Hypothalamus (tissue), 51 donors: ENCODE measurements at places on chromosomes 4 and X.

GRCh38 chr4:40059362-40059761 is 2.7 kb downstream of the N4BP2 start:
- DNase-seq, result no peak

- DNase-seq, result no peak
Measured at GRCh38 chr4:148934926-148935578, 492.8 kb upstream of the NR3C2 start.

- DNase-seq, result no peak
Measured at GRCh38 chrX:51215856-51216255, 116.8 kb upstream of the NUDT10 start.

DNA sequence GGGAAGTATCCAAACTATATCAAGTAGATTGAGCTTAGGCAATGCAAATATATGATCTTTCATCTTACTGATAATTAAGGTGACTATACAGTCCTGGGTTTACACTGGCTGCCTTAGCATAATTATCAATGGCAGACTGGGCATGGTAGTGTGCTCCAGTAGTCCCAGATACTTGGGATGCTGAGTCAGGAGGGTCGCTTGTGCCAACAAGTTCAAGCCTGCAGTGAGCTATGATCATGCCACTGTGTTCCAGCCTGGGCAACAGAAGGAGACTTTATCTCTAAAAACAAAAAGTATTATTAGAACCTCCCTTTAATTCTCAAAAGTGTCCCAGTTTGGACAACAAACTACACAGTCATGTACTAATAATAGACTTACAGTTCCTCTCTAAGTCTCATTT is 99.4 kb upstream of the RASGEF1B start:
- DNase-seq, result no peak

- no peak for DNase-seq
Measured at GRCh38 chrX:53050841-53051240, 2.3 kb downstream of the GPR173 start.

DNA sequence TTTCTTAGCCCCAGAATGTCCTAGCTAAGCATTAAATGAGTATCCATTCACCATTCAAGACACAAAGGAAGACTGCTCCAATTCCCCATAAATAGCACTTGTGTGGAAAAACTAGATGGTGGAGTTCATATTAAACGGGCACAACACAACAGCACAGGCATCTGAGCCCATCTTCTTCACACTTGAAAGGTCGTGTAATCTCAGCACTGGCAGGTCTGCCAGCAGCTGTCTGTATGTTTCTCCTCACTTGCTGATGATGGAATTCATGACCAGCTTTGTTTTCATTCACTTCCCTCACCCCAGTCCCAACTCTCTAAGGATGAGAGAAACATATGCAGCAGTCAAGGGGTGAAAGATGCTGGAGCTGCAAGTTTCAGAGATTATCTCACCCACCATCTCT is 148.7 kb downstream of the AFAP1 start:
- DNase-seq, result no peak

- DNase-seq, result no peak
Measured at GRCh38 chr4:163621821-163622220, 127.3 kb downstream of the TMA16 start.

GRCh38 chrX:130082244-130083106 is 27.8 kb downstream of the ELF4 start:
- no peak for DNase-seq

DNA sequence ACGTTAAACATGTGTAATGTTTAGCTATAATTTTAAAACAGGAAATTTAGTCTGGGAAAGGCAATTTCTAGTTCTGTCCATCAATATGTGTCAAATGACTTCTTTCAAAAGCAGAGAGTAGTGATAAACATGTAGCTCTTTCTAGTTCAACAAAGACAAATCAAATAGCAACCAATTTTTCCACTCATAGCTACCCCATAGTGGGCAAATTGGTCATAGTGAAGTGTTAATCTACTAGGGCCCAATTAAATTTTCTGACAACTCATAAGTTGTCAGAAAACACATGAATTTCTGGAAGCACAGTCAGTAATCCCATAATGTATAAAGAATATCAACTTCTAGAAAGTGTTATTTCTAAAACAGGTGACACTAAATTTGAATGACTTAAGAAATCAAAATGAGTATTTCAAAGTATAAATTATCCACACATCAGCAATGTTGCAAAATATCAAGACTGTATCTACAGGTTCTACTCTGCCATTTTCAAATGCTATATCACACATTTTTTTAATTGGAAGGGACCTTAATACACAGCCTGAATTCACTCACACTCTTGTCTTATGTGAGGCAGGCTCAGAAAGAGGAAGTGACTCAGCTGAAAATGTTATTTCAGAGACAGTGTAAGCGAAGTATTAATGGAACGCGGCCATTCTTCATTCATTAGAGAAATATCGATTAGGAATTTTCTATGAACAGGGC is 7.7 kb downstream of the OCIAD2 start:
- no peak for DNase-seq
